WTC11 (cell line): ENCODE measurements at places on chromosomes 3 and 15.
A peak's percentile ranks its signal among the peaks of the same experiment; 100 is the strongest.

GRCh38 chr3:116445990-116446389, 703 bp upstream of the LSAMP start:
- DNase-seq, result no peak

GRCh38 chr15:67824976-67825880, at the start of gene SKOR1:
SKOR1 (plus strand) TSS chr15:67825509; CDS start chr15:67825603, 94 bp downstream.
- DNase-seq, result peak; percentile 74

GRCh38 chr15:25801586-25802284, 61.4 kb downstream of the ATP10A start:
- DNase-seq, result no peak

GRCh38 chr15:66454143-66454542, 43.4 kb downstream of the SNAPC5 start:
- no peak for DNase-seq

GRCh38 chr3:66822186-66823008, 175.7 kb upstream of the KBTBD8 start:
- peak; percentile 86 for DNase-seq

DNA sequence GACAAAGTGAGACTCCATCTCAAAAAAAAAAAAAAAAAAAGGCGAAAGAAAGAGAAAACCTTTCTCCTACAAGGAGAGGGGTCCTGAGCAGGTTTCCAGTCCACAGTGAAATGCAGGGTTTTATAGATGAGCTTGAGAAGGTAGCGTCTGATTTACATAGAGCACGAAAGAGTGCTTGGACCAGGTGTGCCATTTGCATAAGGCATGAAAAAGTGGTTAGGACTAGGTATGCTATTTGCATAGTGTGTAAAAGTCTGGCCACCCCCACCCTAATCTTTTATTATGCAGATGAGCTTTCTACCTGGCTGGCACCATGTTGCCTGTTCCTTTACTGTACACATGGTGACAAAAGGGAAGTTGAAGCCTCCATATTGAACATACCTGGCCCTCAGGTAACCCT, 13.6 kb upstream of the RNU6-1 start:
- no peak for DNase-seq

- no peak for DNase-seq
These were observed 19.3 kb downstream of the PDZRN3 start for GRCh38 chr3:73605412-73605811.
